Central memory CD4-positive, alpha-beta T cell (primary cell): ENCODE measurements at places on chromosomes 5 and 9.
A peak's percentile ranks its signal among the peaks of the same experiment; 100 is the strongest.

DNA sequence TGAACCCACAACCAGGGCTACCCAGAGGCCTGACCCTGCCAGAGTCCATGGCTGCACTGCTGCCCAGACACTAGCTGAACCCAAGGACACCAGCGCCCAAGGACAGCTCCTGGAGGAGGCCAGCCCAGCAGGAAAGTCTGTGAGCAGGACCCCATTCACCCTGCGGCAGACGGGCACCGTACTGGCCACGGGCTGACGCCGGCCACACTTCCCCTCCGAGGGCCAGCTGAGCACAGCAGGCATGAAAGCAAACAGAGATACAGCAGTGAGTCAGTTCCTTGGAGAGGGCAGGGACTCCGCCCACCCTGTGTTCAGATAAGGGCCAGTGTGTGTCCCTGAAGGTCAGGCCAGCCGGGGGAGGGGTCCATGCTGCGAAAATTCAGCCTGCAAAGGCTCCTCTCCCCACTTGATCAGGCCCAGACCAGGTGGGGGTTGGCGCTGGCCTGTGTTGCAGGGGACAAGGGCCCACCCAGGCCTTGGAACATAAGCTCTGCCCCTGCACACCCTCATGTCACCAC is 3.2 kb downstream of the RNF208 start:
- DNase-seq, result no peak

- no peak for DNase-seq
These were observed 76.7 kb upstream of the CHD1 start for GRCh38 chr5:99005506-99005905.

DNA sequence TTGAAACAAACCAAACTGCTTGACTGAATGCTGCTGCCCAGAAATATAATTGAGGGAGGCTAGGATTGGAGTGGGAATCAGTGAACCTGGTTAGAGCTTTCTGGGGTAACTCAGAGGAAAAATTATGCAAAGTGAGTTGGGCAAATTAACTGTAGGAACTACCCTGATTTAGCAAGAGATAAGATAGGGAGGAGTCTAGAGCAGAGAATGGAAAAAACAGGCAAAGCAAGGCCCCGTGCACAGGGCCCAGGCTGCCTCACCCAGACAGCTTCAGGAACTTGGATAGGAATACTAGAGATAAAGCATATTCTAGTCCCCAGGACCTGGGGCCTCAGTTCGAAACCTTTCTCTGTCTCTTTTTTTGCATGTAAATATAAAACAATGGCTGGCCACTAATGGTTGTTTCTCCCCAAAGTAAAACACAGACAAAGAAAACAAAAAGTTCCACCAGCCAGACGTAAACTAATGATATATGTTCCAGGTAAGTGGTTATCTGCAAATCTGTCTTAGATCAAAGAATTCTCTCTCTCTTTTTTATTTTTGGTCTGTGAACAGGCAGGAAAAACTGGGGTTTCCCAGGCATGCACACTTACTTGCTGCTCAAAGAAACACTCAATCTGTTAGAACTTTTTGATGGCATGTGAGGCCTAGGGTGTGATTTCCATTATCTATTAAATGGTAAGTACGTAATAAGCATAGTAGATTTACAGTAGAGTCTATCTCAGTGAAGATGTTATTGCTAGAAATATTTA is 168.1 kb upstream of the MAP3K1 start:
- peak; percentile 12 for DNase-seq

GRCh38 chr5:411728-412127 is 31.2 kb upstream of the EXOC3 start:
- no peak for DNase-seq

GRCh38 chr9:88536023-88536324 is 996 bp downstream of the NXNL2 start:
- DNase-seq, result no peak

- DNase-seq, result no peak
These were observed 863.4 kb downstream of the DNAH5 start for GRCh38 chr5:13081116-13081515.

- no peak for DNase-seq
These were observed 6.8 kb downstream of the MGAT1 start for GRCh38 chr5:180795771-180796313.

- no peak for DNase-seq
These were observed 7.8 kb upstream of the DNAJC18 start for GRCh38 chr5:139446956-139447779.

DNA sequence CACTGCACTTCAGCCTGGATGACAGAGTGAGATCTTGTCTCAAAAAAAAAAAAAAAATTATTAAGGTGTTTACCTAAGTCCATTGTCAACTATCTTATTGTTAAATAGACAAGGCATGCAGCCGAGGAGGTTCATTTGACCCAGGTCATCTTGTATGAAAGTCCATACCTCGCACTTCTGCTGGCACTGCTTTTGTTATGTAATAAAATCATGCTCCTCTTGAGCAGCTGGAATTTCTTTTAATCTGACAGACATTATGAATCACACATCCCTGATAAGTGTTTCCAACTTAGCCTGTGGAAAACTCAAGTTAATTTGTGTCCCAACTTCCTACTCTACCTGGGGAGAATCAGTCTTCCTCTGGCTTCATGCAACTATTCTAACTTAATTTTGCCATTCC is 315.6 kb upstream of the KLF4 start:
- DNase-seq, result no peak

GRCh38 chr5:146205499-146206202 is 2.2 kb downstream of the RBM27 start:
- DNase-seq, result no peak

DNA sequence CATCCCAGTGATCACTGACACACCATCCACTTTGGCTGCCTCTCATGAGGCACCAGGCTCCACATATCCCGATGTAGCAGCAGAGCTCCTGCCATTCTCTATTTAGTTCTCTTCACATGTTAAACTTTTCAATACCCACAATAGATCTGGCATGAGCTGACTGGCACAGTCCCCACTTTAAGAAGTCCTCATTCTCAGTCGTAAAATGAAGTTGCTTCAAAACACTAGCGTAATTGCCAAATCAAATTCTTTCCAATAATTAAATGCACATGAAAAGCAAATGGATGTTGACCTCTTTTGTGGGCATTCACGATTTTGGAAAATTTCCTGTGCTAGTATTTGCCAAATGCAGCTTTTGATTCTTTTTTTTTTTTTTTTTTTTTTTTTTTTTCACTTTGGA is 32.4 kb downstream of the HAPLN1 start:
- no peak for DNase-seq

GRCh38 chr5:129962506-129962905 is 58.2 kb downstream of the CHSY3 start:
- DNase-seq, result no peak

GRCh38 chr5:133661389-133661788 is 49.0 kb upstream of the FSTL4 start:
- DNase-seq, result no peak

GRCh38 chr9:79409182-79409823 is 162.5 kb upstream of the TLE4 start:
- no peak for DNase-seq

DNA sequence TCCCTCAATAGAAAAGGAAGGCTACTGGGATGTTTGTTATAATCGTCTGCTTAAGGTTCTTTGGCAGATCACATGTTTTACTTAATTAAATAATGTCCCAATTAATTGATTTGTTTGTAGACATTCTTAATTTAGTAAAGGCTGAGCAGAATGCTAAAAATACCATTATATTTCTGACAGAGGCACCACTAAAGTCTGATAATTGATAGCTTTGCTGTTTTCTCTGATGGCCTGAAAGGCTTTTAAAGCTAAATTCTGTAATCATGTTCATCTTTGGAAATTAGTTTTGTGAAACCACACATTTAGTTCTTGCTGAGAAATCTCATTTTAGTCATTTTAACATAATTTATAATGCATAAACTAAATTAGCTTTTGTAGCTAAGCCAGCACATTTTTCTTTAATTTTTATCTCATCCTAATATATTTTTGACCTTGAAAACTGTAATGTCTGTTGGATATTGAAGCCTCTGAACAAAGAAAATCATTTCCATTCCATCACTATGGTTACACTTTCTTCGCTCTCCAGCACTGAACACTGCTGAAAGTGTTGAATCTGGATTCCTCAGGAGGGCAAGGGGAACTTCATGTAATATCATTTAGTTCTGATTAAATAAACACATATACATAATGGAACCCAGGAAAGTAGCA is 329.4 kb downstream of the ELAVL2 start:
- no peak for DNase-seq

- no peak for DNase-seq
These were observed 793.1 kb downstream of the DTWD2 start for GRCh38 chr5:118195211-118195610.

DNA sequence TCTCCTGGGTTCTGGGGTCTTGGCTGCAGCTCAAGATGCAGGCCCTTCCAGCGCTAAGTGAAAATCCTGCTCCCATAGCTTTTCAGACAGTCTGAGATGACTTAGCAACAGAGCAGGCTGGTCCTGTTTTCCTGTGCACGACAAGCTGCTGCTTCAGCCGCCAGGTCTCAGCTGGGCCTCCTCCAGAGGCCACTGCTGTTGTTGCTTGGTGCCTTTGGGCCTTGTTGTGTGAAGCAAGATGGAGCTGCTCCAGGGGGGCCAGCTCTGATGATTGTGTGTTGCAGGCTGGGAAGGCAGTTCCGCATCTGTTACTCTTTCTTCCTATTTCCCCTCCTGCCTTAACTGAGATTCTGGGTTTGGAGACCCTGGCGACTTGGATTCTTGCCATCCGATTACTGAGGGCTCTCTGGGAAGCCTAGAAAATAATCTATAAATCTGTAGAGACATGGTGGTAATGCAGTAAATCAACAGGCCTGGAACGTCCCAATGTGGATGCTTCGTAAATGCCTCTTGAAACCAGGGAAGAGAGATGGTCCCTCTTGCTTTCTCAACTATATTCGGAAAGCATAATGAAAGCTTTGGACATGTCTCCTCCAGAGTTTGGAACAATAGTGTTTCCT is 3.2 kb downstream of the MAP1B start:
- DNase-seq, result no peak
